IPS DF 19.7 (cell line): ENCODE measurements at places on chromosomes 16 and 17.

GRCh38 chr17:39867084-39867879 lies 720 bp upstream of the ZPBP2 start:
- no peak for DNase-seq

- DNase-seq: no peak
These were observed 235.5 kb downstream of the SHISA9 start for GRCh38 chr16:13136901-13137300.

- DNase-seq: no peak
These were observed 24.8 kb upstream of the STH start for GRCh38 chr17:45973946-45974859.

DNA sequence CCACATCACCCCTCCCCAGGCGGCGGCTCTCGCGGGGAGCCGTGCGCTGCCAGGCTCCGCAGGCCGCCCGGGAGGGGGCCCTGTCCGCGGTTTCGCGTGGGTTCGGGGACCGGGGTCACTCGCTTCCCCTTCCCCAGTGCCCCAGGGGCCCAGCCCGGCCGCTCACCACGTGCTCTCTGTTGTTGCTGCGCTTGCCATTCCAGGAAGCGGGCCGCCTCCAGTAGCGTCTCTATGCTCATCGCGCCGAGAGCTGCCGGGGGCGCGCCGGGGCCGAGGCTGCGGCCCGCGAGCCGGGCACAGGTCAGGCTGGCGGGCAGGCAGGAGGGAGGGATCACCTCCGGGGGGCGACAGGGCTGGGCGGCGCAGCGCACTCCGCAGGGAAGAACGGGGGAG lies 390 bp downstream of the MNT start:
- DNase-seq: no peak

GRCh38 chr16:65621640-65622039 lies 499.8 kb upstream of the CDH11 start:
- no peak for DNase-seq

DNA sequence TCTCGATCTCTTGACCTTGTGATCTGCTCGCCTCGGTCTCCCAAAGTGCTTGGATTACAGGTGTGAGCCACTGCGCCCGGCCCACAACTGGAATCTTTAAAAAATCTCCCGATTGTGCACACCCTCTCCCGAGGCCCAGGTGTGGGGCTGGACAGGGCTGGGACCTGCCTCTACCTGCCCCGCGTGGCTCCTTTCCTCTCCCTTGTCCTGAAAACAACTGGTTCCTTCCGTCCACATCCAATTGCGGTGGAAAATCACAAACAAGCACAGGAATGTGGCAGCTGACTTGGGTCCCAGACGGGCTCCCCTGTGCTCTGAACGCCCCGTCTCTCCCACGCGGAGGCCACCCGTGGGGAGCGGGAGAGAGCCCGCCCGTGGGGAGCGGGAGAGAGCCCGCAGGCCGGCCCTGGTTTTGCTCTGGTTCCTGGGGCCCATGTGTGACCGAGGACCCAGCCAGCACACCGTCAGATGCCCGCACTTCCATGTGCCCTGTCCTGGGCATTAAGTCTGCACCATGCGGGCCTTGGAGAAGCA lies 3.0 kb upstream of the TMEM204 start:
- no peak for DNase-seq

DNA sequence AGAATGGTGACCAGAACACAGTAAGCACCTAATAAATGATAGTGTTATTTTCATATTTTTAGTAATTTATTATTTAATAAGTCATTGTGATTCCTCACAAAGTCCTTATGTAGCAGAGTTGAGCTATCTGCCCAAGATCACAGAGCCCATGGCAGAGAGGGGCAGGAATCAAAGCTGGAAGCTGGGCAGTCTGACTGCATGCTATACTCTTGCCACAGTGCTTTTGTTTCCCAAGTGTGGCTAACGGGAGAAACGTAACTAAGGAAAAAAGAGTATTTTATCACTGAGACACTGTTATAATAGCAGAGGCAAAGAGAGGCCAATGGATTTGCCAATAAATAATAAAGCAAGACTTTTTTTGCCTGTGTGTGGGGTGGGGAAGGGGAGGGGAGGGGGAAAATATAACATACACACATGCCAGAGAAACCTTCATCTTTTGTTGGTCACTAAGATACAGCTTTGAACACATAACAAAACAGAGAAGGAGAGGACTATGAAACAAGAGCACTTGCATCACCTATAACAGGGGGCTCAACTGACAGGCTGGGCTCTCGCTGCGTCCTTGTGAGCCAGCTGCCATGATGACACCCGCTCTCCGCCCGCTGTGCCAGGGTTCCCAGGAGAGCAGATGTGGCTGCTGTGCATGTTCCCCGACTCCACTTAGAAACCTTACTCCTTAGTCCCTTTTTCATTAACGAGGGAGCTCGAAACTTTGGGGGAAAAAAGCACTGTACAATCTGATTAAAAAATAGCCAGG lies 10.1 kb downstream of the CSNK2A2 start:
- no peak for DNase-seq

DNA sequence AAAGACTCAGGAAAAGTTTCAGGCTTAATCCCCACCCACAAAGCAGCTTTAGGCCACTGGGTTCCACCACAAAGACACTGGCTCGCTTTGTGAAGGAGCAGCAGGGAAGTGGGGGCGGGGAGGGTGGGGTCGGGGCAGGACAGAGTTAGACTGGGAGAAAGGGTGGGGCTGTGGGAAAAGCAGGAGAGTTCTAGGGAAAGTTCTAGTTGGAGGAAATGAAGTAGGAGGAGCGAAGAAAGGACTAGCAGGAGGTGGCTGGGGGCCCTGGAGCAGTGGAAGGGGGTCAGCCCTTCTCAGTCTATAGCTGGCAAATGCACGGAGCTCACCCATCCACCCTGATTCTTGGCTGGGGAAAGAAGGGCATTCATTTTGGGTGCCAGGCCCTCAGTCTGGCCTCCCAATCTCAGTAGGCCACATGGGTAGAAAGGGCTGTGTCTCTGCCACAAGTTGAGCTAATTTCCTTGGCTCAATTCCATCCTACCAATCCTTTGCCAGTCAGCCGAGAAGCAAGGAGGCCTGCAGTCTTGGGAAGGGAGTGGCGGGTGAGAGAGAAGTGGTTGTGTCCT lies 4.6 kb downstream of the INPP5K start:
- no peak for DNase-seq

DNA sequence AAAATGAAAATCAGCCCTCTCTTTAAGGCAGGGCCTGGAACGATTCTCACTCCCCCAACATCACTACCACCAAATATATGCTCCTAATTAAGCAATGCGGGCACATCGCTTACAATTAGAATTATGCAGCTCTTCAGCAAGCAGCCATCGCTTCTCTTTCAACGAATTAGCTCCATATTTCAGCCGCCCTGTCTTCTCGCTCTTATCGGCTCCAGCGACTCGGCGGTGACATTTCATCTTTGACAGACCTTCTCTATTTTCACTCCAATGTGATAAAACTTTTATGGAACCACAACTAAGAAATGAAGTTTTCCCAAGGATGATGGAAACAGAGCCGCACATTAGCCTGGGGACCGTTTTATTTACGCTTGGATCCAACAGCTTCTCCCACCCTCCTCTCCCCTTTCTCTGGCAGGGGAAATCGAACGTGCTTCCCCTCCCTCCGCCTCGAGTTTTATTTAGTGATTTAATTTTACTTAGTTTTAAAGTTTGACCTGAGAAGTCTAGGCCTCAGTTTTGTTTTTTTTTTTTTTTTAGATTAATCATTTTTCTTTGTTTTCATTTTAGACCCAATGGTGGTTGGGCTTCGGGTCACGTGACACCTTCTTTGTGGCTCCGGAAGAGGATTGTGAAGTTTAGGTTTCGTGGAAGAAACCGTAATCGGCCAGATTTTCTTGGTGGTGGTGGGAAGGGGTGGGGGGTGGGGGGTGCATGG lies 3.1 kb upstream of the HOXB2 start:
- no peak for DNase-seq

DNA sequence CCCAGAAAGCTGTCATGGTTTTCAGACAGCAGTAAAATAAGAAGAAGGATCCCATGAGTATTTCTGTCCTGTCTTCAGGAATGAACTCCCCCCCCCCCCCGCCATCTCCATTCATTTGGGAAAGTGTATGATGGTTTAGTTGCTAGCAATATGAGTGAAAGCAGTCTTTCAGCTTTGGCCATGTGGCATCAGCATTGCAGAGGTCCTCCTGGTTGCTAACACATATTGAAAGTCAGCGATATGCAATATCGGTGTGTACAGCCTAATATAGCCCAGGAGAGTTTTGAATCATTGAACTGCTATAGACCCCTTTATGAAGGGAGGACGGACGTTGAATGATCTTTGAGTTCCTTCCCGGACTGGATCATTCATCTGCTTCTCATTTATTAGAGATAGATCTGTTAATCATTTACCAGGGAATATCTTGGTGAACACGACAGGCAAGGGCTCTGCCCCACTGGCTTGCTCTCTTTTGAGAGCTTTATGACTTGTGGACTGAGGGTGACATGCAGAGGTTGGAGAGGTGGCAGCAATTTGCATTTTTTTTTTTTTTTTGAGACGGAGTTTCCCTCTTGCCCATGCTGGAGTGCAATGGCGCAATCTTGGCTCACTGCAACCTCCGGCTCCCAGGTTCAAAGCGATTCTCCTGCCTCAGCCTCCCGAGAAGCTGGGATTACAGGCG lies 25.2 kb downstream of the DEF8 start:
- DNase-seq: no peak

- no peak for DNase-seq
These were observed 5.0 kb upstream of the LASP1 start for GRCh38 chr17:38864636-38865398.

DNA sequence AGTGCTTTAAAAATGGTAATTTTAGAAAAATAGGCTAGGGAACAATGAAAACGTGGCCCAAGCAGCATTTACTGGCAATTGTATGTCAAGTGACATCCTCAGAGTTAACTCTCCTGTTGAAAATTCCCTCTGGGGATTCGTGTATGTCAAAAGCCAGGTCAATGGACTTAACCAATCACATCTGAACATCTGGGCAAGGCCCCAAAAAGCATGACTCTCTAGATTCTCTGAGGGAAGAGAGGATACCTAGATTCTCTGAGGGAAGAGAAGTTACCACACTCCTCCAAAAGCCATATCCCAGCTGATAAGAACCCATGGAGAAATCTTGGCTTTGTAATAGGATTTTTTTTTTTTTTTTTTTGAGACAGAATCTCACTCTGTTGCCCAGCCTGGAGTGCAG lies 23.5 kb downstream of the NFE2L1 start:
- no peak for DNase-seq

- no peak for DNase-seq
These were observed 6.0 kb downstream of the DOC2A start for GRCh38 chr16:30004811-30005242.

DNA sequence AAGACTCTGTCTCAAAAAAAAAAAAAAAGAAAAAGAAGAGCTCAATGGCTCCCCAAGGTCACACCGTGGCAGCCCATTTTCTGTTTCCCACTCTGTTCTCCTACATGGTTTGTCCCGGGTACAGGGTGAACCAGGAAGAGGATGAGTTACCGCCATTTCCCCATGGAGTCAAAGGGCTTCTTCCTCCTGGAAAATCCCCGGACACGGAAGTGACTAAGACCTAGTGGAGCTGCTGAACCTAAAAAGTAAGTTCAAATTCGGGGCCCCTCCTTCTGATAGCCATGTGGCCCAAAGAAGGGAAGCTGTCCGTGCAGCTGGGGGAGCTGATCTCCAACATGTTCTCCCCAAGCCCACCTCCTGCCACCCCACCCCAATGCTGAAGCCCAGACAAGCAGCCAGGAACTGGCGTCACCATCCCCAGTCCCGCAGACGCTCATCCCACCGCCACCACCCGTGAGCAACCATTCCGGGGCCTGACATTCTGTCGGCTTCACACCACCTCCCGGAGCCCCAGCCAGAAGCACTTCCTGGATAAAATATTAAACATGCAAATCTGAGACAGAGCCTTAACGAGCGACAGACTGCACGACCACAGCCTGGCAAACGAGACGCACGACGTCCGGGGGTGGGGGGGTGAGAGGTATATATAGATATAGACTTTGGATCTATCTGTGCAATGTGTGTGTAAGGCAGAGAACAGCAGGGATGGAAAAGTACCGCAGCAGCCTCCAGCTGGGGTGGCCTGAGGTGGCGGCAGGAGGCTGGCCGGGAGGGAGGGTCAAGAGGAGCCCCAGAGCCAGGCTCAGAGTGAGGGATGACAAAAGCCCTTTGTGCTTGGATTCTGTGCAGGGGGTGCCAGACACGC lies 17.6 kb downstream of the EPOP start:
- DNase-seq: no peak

- no peak for DNase-seq
These were observed 476.8 kb downstream of the SHISA9 start for GRCh38 chr16:13378151-13378550.

DNA sequence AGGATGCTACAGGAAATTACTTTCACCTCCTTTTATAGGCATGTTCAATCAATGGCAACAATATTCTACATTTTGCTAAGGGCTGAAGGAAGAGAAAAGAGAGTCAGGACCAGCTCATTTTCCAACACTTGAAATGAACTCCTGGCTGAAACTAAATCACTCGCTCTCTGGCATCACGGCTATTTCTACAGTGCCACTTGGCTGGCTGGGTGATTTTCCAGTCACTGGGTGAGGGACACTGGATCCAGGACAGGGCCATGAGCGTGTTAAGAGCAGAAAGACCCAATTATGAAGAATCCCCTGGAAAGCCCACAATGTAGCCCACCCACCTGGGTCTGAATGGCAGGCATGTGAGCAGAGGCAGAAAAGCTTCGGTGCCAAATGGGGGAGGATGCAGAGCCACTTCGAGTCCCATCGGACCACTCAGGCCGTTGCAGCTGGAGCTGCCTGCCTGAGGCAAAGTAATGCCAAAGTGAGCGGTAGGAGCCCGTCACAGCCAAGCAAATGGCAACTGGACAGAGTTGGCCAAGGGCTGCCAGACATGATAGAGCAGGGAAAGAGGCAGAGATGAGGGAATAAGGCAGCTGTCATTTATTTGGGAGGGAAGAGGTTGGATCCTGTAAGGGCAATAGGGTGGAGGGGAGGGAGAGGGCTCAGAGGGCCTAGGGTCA lies 246.2 kb downstream of the STX8 start:
- no peak for DNase-seq

DNA sequence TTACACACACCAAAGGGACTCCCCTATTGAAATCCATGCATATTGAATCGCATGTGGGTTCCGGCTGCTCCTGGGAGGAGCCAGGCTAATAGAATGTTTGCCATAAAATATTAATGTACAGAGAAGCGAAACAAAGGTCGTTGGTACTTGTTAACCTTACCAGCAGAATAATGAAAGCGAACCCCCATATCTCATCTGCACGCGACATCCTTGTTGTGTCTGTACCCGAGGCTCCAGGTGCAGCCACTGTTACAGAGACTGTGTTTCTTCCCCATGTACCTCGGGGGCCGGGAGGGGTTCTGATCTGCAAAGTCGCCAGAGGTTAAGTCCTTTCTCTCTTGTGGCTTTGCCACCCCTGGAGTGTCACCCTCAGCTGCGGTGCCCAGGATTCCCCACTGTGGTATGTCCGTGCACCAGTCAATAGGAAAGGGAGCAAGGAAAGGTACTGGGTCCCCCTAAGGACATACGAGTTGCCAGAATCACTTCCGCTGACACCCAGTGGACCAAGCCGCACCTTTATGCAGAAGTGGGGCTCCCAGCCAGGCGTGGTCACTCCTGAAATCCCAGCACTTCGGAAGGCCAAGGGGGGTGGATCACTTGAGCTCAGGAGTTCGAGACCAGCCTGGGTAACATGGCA lies 2.2 kb downstream of the GAA start:
- no peak for DNase-seq

GRCh38 chr16:52456368-52456767 lies 90.6 kb downstream of the TOX3 start:
- DNase-seq: no peak
